ENCODE measurements at places on chromosomes 13 and 19. TPM values are rescaled to one million over a fixed set of nuclear protein-coding genes. Genes with fewer than 3 reads are reported as not detected.

Gene WDR87
- not detected for total RNA-seq

Gene PPP2R1A
- total RNA-seq, result 113 TPM

Gene GNA15
- total RNA-seq, result 5.3 TPM

Gene DZIP1
- total RNA-seq, result 9.6 TPM

Gene NR2F6
- 47.7 TPM for total RNA-seq

Gene SYCN
- not detected for total RNA-seq

Gene GNG8
- not detected for total RNA-seq

Gene ZNF471
- 3.7 TPM for total RNA-seq

Gene TLE2
- 6.5 TPM for total RNA-seq

Gene TUBA3C
- total RNA-seq, result not detected

Gene NKPD1
- not detected for total RNA-seq

Gene ZNF28
- 14.3 TPM for total RNA-seq

Gene NLRP5
- not detected for total RNA-seq

Gene C13orf46
- 0.44 TPM for total RNA-seq

Gene ZNF229
- total RNA-seq, result 1.5 TPM

Gene NRTN
- total RNA-seq, result not detected

Gene SLITRK5
- total RNA-seq, result not detected

Gene LPAR2
- 4.4 TPM for total RNA-seq

Gene ZNF610
- 2.7 TPM for total RNA-seq

Gene PTH2
- total RNA-seq, result not detected

Gene RYR1
- total RNA-seq, result 8.8 TPM

Gene CD177
- not detected for total RNA-seq

Gene THSD8
- not detected for total RNA-seq

Gene ZNF575
- 3.2 TPM for total RNA-seq

Gene PPFIA3
- 2.1 TPM for total RNA-seq

Gene FAM83E
- total RNA-seq, result not detected

Gene CHAF1A
- 4.8 TPM for total RNA-seq

Gene XAB2
- 16.1 TPM for total RNA-seq

Gene POP4
- 72.7 TPM for total RNA-seq

Gene AMER2
- not detected for total RNA-seq

Gene SBNO2
- 14.1 TPM for total RNA-seq

Gene TEX101
- not detected for total RNA-seq

Gene ZNF709
- total RNA-seq, result 2.6 TPM

Gene FBL
- 101 TPM for total RNA-seq

Gene TMEM272
- total RNA-seq, result not detected

Gene TPRX1
- not detected for total RNA-seq

Gene TNFSF11
- total RNA-seq, result not detected

Gene ZNF8
- 4.6 TPM for total RNA-seq

Gene ATP4B
- not detected for total RNA-seq

Gene GJB6
- not detected for total RNA-seq

Gene COMP
- 15.2 TPM for total RNA-seq

Gene ZNF799
- 6.6 TPM for total RNA-seq

Gene CYP2A7
- total RNA-seq, result not detected

Gene EML2
- 28.4 TPM for total RNA-seq

Gene ACTL9
- total RNA-seq, result not detected

Gene TDRD3
- 130 TPM for total RNA-seq

Gene SGCG
- total RNA-seq, result 10.3 TPM

Gene WASF3
- total RNA-seq, result 45.6 TPM
